ENCODE measurements at places on chromosomes 2 and 18.

GRCh38 chr18:48841381-48842258 lies 109.1 kb downstream of the SMAD7 start:
- no peak for DNase-seq

DNA sequence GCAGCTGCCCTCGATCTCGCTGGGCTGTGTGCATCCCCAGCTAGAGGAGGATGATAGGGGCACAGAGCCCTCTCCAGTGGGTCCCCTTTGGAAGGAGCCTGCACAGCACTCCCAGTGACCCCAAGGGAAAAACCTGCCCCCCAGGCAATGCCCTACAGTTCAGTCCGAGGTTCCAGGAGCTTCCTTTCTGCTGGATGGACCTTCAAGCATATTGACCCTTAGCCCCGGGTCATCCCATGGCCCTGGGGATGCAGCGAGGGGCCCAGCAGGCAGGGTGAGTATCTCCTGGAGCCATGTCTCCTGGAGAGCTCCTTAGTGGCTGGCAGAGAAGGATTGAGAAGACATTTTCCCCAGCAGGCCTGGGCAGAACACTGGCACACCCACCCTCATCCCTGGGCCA lies 45.4 kb upstream of the CTDP1 start:
- DNase-seq: no peak

- no peak for DNase-seq
Measured at GRCh38 chr2:230975927-230976326, 20.0 kb upstream of the SPATA3 start.

DNA sequence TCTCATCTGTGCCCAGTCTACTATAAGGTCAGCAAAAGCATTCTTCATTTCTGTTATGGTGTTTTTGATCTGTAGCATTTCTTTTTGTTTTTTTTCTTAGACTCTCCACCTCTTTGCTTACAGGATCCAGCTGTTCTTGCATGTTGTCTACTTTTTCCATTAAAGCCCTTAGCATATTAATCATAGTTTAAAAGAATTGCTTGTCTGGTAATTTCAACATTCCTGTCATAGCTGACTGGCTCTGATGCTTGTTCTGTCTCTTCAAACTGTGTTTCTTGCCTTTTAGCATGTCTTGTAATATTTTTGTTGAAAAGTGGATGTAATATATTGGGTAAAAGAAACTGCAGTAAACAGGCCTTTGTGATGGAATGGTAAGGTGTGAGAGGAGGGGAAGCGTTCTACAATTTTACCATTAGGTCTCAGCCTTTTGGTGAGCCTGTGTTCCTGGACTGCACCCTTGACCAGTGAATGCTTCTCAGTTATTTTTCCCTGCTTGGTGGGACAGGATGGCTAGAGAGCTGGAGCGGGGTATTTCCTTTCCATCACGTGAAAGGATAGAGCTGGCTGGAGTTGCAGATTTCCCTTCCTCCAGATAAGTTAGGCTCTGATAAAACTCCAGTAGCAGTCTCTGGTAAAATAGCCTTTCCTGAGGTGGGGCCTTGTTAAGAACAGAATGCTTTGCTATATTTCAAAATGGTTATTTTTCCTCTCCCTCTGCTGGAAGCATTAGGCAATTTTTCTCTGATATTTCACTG lies 65.4 kb downstream of the PLA2R1 start:
- DNase-seq: no peak

GRCh38 chr2:220708366-220708765 lies 863.7 kb downstream of the EPHA4 start:
- no peak for DNase-seq

GRCh38 chr2:121910139-121910538 lies 154.7 kb downstream of the TSN start:
- DNase-seq: no peak

- peak; percentile 68 for DNase-seq
Measured at GRCh38 chr2:97995026-97995733, 568 bp downstream of the TMEM131 start.

DNA sequence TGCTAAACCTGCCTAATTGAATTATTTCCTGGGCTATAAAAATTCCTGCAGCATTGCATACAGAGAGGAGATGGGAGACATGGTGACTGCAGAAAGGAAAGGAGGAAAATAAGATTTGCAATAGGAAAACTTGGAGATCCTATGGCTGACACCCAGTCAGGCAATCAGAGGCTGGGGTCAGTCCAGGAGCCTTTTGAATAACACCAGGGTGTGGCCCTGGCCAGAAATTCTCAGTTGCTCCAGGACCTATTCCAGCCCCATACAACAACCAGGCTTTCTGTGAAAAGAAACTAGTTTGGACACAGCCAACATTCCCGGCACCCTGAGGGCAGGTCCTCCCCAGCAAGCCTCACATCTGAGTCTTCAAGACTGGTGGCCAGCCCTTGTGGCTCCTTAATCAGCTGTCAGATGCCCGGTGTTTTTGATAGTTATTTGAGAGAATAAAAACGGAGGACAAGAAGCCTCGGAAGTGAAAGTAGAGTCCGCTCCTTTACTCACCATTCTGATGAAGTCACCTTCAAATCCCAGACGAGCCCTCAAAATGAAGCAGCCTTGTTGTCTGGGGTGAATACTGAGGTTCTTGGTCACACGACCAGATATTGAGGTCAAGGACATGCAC lies 31.1 kb upstream of the GMCL1 start:
- no peak for DNase-seq

DNA sequence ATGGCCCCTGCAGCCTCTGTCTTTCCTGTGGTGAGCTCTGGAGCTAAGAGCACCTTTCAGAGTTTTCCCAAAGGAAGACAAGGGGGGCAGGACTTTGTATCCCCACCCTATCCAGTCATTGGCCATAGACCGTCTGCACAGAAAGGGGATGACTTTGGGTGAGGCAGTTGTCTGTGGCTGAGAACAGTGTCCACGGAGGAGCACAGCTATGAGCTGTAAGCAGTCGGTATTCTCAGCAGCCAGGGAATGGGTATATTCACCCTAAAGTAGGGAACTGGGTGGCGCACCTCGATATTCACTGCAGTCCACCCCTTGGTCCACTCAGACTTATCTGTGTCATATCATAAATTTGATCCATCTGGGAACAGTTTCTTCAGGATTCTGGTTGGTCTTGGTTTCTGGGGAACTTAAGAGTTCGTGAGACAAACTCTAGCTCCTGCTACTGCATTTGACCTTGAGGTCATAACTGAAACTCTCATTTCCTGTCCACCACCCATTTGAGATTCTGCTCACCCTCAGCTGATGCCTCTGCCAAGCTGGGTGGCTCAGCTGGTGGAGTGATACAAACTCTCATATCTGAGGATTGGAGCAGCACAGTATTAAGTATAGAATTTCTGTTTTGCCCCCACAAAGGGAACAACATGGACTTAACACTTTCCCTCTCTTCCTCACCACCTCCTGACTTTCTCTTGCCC lies 45.2 kb upstream of the SCG2 start:
- DNase-seq: no peak

- no peak for DNase-seq
Measured at GRCh38 chr2:232637866-232638583, 4.6 kb downstream of the EFHD1 start.

DNA sequence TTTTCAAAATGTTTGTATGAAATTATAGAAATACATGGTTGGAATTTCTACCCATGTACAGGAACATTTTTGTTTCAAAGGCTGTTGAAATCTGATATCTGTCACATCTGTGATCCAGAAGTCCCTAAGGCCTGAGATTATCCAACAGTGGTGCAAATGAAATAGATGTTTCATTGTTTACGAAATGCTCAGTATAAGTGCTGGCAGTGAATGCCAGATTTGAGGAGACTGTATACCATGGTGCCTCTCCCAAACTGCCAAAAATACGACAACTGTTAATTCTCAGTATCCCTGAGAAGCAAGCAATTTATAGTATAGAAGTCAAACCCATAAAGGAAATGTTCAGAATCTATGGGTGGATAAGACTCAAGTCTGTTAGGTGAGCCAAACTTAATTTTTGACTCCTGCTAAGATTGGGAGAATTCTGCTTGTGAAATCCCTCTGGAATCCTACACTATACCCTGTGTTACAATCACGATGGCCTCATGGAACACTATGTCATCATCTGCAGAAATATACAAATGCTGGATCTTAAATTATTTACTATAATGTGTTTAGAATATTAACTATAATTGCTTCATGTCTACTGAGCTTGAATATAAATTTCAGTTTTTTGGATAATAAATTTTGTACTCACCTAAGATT lies 71.2 kb upstream of the DOCK10 start:
- DNase-seq: no peak

DNA sequence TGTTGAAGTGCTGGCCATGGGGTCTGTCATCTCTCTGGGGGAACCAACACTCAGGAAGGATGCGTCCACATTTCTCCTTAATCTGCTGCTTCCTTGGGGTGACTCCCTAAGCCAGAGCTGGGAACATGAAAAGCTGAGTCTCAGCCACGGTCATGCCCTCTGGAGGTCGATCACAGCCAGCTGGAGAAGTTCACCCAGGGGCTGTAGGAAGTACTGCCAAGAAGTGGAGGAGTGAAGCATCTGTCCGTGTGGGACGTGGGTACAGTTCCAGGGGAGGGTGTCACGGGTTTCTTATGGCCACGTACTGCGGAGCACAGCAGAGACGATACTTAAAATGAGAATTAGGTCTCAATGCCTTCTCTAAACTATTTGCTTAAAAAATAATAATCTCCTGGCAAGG lies 42.4 kb upstream of the IGFBP2 start:
- DNase-seq: no peak

- no peak for DNase-seq
Measured at GRCh38 chr2:48232351-48232750, 297.6 kb upstream of the STON1 start.

DNA sequence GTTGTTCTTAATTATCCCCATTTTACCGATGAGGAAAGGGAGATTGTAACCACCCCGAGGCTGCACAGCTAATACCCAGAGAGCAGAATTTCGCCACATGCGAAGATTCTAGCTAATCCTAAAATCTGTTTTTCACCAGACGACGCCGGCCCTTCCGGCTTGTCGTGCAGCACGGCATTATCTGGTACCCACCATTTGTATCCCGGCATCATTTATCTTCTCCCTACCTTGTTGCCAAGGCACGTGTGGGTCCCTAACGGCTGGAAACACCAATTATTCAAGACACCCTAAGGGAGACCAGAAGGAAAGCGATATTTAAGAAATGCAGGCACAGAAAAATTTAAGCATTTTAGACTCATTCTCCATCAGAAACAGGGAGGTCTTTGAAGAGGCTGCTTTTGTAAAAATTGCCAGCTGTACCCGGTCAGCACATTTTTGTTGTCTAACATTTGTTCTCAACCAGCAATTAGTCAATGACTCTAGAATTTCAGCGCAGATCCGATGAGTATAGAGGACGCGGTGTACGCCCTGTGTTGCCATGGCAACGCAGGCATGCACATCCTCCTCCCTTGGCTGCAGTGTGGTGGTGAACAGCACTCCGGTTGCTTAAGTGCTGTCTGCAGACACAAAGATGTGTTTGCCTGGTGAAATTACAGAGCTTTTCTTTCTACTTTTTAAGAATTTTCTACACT lies 111.6 kb downstream of the AGAP1 start:
- no peak for DNase-seq

- DNase-seq: no peak
Measured at GRCh38 chr2:158725441-158725891, 69.7 kb upstream of the DAPL1 start.

DNA sequence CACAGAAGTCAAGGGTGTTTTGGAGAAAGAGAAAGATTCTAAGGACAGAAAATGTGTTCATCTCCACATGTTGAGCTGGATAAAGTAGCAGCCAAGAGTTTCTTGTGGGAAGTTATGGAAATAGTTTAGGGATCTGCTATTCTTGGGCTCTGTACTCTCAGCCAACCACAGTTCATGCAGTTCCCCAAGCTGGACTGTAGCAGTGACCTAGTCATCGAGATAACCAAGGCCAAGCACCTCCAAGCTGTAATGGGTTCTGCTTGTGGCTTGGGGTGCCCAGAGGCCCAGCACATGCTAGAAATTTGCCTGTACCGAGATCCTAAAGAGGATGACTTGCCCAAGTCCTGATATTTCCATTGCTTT lies 91.9 kb upstream of the RASGRP3 start:
- no peak for DNase-seq

DNA sequence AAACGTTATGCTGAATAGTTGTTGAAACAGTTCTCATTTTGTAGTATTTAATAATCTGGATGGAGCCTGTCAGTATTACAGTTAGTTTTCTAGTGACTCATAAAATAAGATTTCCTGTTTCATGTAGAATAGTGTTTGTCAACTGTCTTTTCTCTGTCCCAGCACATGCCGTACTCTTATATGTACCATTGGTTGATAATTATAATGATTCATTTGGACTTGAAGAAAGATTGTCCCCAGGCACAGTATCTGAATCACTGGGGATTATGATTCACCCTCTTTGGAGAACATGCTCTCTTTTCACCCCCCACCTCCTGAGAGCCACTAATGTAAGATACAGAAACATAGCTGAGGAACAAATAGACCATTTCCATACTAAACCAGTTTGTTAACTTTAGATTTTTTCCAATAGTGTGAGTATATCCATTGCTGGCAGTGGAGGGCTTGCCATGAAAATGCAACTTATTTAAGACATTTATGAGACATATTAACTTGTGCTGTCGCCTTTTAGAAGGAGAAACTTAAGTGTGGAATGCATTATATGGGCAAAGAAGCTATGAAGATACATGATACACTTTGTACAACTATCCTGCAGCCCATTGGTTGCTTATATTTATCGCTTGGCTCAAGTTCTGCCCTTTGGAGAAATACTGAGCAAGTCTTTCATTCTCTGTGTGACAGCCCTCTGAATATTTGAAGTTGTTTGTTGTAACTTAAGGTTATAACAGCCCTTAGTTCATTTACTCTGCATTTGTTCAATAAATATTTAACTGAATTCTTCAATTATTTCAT lies 12.4 kb downstream of the COPS8 start:
- DNase-seq: no peak

DNA sequence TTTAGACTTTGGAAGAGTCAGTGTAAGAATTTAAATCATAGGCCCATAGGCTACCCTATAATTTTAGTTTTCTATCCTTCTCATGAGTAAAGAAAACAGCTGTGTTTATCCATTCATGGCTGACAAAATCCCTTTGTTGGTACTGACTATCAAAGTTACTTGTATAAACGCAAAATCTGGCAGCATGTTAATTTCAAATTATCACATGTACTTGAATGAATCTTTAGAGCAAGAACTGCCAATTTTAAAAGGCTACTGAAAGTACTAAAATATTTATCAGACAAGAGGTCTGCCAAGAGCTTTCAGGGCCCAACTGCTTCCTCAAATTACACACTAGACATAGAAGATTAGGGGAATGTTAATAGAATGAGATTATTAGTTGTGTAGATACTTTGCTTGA lies 66.6 kb downstream of the MYL12B start:
- no peak for DNase-seq

GRCh38 chr2:158561054-158561453 lies 104.3 kb downstream of the PKP4 start:
- no peak for DNase-seq

- DNase-seq: no peak
Measured at GRCh38 chr2:151157000-151157735, 104.5 kb downstream of the RBM43 start.

- DNase-seq: no peak
Measured at GRCh38 chr2:165818920-165819319, 24.9 kb upstream of the GALNT3 start.

GRCh38 chr18:78433562-78433961 lies 546.1 kb upstream of the SALL3 start:
- DNase-seq: no peak

GRCh38 chr2:238817891-238818290 lies 30.0 kb upstream of the TWIST2 start:
- no peak for DNase-seq

GRCh38 chr18:49178736-49179135 lies 228.0 kb upstream of the SMAD7 start:
- DNase-seq: no peak
